ENCODE measurements at places on chromosomes 4 and X. TPM values are rescaled to one million over a fixed set of nuclear protein-coding genes. Genes with fewer than 3 reads are reported as not detected.
A peak's percentile ranks its signal among the peaks of the same experiment; 100 is the strongest.

The FHDC1 gene
- polyA plus RNA-seq: 8.9 TPM

The HPGD gene
- polyA plus RNA-seq: 134 TPM

The TMEM192 gene
- polyA plus RNA-seq: 23.7 TPM

The CT45A1 gene
- 6.7 TPM for polyA plus RNA-seq

The BEND2 gene
- 0.07 TPM for polyA plus RNA-seq

The WDFY3 gene
- 39.9 TPM for polyA plus RNA-seq

The P2RY4 gene
- polyA plus RNA-seq: 0.62 TPM

The BBS12 gene
- polyA plus RNA-seq: 5.5 TPM

The PAGE4 gene
- 0.34 TPM for polyA plus RNA-seq

The TMPRSS11F gene
- not detected for polyA plus RNA-seq

DNA sequence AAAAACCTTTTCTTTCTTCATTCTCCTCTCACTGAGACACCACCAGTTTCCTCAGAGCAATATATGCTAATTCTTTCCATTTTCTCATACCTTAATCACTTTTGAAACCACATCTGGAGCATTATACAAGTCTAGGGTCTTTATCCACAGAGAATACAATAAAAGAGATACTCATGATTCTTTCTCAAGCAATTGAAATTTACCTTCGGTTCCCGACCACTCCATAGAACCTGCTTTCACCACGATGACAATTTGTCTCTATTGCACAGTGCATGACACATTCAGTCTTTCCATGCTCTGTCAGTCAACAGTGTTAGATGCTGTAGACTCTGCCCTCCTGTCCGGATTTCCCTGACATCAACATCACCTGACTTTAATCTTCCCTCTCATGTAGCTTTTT lies 409.3 kb upstream of the NWD2 start:
- no peak for DNase-seq

DNA sequence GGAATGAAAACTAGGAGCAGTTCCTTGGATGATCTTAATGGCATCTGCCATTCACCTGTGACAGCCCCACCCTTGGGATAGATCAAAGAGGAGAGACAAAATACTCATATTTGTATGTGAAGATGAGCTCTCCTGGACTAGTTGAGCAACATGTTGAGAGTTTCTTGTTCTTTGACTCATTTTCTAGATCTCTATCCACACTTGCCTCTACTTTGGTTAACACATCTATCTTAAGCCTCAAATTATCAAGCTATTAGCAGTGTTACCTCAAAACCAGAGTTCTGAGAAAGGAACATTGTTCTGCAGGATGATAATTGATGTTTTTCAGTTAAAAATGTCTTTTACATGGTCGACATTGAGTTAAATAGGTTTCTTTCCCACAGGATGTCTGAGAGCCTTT lies 94.2 kb upstream of the TEX13D start:
- DNase-seq: no peak

- no peak for DNase-seq
Measured at GRCh38 chr4:89438102-89438831, 130.7 kb upstream of the GPRIN3 start.

GRCh38 chrX:154731184-154731583 lies 19.7 kb downstream of the GAB3 start:
- no peak for DNase-seq

GRCh38 chrX:134883137-134883700 lies 107.6 kb upstream of the SMIM10 start:
- DNase-seq: no peak

DNA sequence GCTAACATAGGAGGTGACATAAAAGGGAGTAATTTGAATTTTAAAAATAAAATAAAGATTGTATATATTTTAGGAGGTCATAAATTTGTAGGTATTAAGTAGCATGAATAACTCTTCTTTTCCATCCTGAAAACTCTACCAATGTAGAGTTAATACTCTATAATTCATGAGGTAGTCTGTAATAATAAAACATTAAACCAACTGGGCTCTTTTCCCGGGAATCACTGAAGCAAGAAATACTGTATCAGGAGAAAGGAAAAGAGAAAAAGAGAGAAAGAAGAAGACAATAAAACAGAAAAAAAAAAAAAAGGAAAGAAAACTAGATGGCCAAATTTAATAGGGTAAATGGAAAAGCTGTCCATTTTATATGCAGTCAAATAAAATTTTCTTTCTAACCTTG lies 984.4 kb downstream of the CCSER1 start:
- no peak for DNase-seq

GRCh38 chr4:158208963-158209640 lies 1.2 kb upstream of the TMEM144 start:
- no peak for DNase-seq

DNA sequence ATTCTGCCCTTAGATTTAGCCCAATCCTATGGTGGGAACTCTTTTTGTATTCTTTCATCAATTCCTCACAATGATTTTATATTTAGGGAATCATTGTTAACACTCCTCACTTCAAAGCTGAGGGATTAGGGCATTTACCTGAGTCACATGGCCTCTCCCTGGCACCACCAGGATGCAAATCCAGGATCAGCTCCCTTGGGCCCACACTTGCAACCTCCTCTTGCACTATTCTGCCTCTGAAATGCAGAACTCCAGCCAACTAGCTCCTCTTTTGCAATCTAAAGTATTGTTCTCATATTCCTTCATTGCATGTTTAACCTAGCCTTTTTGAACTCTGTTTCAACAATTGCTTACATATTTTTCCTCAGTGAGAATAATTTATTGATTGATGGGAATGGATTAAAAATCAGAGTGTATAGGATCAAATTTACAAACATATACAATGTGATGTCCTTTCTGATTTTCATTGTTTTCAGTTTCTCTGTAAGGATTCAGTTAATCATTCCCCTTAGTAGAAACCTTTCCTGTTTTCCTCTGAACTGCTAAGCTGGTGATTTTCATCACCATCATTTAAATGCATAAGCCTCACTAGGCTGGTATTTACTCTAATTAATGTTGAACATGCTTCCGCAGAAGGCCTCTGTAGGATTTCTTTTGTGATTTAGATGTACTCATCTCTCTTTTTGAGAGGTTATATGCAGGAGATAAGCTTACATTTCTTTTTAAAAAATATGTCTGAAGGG lies 3.3 kb upstream of the RELL1 start:
- no peak for DNase-seq

DNA sequence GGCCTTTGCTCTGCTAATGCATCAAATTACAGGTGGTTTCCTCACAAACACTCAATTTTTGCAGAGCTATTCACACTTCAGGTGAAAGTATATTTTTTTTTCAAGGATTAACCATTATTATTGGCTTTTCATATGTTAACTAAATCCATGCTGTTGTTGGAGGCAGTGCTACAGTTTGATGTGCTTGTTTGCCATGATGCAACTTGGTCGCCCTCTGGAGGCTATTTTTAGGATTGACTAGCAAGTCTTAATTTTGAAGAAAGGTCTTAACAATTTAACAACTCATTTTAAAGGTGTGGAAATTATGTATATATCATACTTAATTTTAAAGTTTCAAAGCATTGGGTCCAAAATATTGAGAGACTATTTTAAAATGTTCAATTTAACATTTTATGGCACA lies 168.8 kb upstream of the FAM47A start:
- DNase-seq: peak; percentile 18

DNA sequence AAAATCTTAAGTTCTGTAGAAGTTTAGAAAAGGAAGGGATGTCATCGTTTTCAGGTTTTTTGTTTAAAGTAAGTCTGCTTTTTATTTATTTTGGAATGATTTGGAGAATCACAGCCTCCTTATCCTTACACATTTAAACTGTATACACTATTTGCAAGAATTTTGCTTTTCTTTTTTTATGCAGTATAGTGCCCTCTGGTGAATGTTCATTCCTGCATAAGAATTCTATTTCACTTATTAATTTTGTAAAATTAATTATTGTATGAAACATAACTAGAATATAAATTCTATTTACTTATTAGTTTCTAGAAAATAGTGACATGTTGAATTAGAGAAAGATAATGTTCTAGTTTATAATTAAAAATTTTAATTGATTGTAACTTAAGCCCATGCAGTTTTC lies 44.6 kb downstream of the DACH2 start:
- no peak for DNase-seq

DNA sequence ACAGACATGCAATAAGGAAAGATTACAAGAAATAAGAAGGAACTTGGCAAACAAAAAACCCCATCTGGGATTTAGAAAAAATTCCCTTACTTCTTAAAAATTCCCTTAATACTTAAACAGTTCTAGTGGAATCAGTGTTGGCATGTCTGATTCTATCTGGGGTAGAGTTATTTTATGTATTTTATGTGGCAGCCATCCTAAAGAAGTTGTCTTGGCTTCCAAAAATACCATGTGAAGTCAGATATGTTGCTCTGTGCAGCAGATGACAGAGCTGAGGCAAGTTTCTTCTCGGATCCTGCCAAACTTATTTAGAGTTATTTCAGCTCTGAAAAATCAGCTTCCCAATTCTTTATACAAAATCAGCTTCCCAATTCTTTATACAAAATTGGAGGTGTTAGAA lies 14.7 kb downstream of the YY2 start:
- DNase-seq: peak; percentile 9

GRCh38 chrX:53678667-53679066 lies 7.9 kb downstream of the HUWE1 start:
- DNase-seq: no peak

GRCh38 chrX:153030801-153031200 lies 25.5 kb upstream of the PNMA3 start:
- no peak for DNase-seq

DNA sequence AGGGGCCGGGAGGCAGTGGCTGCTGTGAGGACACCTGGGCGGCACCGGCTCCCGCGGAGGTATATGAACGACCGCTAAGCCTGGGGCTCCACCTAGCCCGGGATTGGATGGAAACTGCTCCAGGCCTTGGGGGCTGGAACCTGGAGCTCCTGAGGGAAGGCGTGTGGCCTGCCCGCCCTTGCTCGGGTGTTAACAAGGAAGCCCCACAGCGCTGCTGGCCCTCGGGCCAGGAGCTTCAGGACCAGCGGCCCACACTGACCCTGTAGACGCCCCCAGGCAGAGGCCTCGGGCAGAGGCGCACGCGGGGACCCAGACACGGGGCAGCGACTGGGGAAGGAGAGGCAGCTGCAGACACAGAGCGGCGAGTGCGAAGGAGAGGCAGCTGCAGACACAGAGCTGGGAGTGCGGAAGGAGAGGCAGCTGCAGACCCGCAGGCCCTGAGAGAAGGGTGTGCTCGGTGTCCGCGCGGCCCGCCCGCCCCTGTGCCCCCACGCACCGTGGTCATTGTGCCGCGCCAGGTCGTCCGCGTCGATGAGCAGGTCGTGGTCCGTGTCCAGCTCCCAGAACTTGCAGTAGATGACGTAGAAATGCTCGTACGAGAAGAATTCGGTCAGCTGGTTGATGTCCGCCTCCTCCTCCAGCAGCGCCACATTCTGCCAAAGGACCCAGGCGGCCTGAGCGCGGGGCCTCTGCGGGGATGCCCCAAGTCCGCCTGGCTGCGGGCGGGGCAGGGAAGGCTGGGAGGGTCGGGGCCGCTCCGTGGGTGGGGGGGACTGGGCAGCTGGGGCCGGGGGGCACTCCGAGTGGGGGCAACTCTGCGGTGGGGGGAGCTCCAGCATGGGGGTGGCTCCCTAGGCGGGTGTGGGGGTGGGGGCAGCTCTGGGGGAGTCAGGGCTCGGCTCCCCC lies 26.7 kb upstream of the GTPBP6 start:
- DNase-seq: no peak

DNA sequence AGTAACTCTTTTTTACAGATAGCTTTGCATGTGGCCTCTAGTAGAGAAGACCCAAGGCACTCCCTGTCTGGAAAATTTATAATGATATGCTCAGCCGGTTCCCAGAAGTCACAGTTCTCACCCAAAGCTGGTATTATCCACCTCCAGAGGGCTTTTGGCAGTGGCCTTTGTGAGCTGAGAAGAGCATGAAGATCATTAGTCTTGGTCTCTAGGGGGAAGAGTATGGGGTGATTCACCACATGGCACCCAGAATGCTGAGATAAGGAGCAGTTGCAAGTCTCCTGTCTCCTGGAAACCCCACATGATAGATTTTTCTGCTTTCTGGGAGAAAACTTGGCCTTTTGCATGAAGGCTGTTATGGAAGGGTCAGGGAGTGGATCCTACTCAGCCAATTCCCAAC lies 75.4 kb upstream of the PRPS1 start:
- no peak for DNase-seq

- peak; percentile 6 for DNase-seq
Measured at GRCh38 chrX:16113978-16114565, 9.3 kb upstream of the GRPR start.

- DNase-seq: no peak
Measured at GRCh38 chr4:140603286-140603685, 34.5 kb upstream of the UCP1 start.

GRCh38 chr4:122091836-122092405 lies 60.2 kb upstream of the BLTP1 start:
- DNase-seq: no peak

DNA sequence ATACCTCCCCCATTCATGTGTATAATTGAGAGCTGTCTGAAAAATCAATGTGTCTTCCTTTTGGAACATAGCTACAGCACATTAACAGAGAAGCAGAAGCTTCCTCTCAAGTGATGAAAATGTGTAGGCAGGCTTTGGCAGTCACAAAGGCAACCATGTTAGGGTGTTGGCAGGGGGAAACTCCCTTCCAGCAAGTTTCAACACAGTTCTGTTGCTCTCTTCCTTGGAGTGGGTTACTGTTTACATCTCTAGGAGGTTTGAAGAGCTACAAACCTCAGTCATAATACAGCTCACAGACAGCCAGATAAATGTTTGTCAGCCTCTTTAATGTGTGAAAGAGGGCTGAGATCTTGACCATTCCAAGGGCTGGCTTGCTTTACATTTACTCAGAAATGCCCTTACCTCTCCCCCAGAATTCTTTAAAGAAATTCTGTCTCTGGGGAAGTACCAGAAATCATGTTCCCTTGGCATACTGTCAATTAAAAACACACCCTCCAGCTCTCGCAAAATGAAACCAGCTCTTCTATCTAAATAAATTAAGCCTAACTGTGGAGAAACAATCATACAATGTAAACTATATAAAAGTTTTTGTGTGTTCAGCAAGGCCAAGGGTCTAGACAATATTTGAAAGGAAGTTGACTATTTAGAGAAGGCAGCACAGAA lies 18.9 kb downstream of the ZBTB33 start:
- peak; percentile 18 for DNase-seq

DNA sequence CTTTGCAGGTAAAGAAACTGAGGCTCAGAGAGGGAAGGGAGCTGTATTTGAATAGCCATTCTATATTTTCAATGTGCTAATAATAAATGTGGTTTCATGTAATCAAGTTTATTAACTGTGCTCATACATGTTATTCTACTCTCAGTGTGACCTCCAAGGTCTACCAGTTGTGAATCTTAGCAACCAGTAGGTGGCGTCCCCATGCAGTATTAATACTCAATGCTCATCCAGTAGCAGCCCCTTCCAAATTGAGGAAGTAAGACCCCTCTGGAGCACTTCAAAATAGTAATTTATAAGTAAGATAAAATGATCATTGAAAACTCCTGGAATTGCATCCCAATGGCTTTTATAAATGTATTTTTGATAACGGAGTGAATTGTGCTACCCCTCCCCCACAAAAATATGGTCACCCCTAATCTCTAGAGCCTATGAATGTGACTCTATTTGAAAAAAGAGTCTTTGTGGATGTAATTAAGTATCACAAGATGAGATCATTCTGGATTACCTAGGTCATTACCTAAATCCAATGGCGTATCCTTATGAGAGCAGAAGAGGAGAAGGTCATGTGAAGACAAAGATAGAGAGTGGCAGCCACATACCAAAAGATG lies 20.4 kb upstream of the SEPSECS start:
- no peak for DNase-seq

Data from right lung (tissue), 10 donors.